Activated T-cell treated with anti-CD3 and anti-CD28 coated beads, Interleukin-2, amount 50 U/mL, for 48 hours (primary cell): ENCODE measurements at places on chromosomes 11 and 22.

- no peak for DNase-seq
Observed at GRCh38 chr22:20968281-20968977, 1.4 kb downstream of the AIFM3 start.

DNA sequence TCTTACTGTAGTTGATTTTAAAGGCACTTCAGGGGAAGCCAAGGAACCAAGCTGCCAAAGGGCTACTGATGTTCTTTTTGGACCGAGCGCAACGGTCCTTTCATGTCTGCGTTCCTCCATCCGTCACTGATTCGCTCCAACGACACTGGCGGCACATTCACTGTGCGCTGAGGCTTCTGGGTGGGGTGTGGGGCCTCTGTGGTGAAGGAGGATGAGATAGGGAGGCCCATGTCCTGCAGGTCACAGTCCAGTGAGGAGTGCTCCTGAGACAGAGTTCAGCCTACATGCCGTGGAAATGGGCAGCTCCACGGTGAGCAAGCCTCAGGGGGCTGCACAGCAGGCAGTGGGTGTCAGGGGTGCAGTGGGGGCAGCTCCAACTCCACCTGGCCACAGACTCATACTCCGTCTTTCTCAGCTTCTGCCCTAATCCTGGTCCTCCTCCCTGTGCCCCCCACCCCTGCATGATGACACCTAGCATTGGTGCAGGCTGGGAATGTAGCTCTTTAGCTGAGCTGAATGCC is 87.8 kb upstream of the SHANK2 start:
- no peak for DNase-seq

- no peak for DNase-seq
Observed at GRCh38 chr11:38460896-38461295, 1862.9 kb upstream of the RAG2 start.

GRCh38 chr11:125939081-125939521 is 6.7 kb upstream of the VSIG10L2 start:
- DNase-seq, result no peak

DNA sequence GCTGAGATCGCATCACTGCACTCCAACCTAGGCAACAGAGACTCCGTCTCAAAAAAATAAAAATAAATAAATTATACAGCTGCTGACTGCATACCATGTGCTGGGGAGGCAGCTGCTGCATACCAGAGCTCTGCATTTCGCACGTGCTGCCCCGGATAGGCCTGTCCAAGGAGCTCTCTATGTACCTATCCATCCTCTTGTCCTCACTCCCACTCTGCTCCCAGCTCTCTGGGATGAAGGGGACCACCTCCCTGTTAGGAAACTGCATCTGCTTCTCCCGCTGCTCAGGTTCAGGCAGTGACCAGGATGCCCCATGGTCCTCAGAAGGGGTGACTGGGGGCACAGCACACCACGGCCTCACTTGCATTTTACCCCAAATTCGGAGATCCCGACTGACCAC is 302.3 kb downstream of the BRD1 start:
- no peak for DNase-seq

DNA sequence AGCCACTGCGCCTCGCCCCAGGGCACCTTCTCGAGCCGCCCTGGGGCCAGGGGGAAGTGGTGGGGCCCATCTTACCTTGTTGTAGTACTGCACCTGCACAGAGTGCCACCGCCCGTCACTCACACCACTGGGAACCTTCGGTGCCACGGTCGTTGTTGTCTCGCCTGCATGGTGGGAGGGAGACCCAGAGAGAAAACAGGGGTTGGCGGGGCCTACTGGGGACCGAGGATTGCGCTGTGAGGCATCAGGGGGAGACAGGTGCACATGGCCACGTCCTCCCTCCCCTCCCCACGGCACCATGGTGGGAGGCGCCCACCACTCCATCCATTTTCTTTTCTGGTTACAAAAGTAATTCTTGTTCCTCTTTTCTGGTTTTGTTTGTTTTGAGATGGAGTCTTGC is 97.8 kb downstream of the TRMU start:
- no peak for DNase-seq

DNA sequence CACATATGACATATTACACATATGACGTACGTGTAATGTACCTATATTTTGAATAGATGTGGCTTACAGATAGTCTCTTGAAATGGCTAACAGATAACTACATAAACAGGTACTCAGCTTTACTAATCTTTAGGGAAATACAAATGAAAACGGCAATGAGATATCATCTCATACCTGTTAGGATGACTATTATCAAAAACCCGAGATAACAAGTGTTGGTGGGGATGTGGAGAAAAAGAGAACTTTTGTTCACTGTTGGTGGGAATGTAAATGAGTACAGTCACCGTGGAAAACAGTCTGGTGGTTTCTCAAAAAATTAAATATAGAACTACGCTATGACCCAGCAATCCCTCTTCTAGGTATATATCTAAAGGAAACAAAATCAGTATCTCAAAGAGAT is 247.6 kb downstream of the ETS1 start:
- no peak for DNase-seq

DNA sequence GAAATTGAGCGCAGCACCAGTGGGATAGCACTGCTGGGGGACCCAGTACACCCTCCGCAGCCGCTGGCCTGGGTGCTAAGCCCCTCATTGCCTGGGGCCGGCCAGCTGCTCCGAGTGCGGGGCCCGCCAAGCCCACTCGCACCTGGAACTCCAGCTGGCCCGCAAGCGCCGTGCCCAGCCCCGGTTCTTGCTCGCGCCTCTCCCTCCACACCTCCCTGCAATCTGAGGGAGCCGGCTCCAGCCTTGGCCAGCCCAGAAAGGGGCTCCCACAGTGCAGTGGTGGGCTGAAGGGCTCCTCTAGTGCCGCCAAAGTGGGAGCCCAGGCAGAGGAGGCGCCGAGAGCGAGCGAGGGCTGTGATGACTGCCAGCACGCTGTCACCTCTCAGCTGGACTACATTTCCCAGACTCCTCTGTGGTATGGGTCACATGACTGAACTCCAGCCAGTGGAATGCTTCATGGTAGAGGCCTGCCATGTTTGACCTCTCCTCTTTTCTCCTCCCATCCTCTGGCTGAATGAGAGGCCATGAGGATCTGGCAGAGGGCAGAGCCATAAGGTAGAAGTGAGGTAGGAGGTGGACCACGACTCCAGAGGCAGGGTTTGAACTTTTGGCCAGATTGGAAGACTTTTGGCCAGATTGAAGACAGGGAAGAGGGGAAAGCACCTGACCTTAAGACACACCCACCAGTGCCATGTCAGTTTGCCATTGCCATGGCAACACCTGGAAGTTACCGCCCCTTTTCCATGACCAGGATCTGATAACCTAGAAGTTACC is 6.2 kb downstream of the MRGPRD start:
- peak; percentile 32 for DNase-seq

DNA sequence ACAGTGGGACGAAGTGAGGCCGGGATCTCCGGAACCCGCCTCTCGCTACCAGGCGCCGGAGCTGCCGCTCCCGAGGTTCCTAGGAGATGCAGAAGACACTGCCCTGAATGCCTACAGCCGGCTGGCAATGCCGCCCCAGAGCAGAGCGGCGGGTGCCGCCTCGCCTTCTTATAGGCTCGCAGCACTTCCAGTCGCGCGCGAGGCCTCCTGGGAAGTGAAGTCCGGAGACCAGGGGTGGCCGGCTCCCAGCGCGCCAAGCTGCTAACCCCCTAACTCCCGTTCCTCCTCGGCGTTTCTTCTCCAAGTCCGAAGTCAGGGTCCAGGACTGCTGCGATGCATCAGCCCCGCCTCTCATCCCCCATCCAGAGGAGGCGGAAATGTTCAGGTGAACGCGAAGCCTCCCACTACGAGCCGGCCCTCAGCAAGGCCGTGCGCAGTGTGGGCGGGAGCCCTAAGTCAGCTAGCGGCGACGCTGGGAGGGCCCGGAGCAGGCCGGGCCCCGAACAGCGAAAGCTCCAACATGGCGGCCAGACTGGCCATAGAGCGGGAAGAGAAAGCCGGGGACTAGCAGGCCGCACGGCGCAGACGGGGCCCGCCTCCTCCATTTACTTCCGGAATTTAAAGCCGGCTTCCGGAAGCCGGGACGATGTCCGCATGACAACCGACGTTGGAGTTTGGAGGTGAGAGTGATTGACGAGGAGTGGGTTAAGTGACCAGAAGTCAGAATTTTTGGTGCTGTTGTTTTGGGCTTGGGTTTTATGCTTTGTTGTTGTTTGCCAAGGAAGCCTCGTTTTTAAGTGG is at the start of the genes CYB561A3 and TMEM138:
CYB561A3 (minus strand) TSS at position 142 of the 801 bp plus-strand sequence. CDS start 5,169 bp downstream, outside the sequence.
TMEM138 (plus strand) TSS at position 634 of the 801 bp plus-strand sequence. CDS start 2,017 bp downstream, outside the sequence.
- peak; percentile 95 for DNase-seq

GRCh38 chr11:133408402-133408801 is 123.9 kb downstream of the OPCML start:
- DNase-seq, result no peak

DNA sequence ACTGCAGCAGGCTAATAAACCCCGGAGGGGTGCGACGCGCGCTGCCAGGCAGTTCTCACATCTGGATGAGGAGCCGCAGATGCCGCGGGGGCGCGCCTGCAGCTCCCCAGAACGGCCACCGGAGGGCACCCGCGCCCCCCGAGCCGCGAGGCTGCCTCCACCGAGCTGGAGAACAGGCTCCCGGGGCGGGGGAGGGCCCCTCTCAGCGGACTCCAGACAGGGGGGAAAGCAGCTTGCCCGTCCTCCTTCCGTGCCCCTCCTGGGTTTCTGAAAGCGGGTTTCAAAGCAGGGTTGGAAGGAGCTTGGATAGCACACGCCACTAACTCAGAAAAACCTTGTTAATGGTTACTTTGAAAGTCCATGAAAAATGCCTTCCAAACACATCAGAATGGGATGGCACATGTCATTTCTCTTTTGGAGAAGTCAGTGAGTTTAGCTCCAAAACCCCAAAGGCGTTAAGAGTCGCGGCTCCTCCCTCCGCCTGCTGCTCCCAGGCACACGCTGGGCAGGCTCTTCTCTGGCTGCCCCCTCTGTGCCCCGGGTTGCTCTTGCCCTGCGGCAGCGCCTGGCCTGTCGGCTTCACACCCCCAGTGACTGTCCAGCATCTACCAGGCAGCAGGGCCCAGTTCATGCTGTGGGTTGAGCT is 317.8 kb downstream of the NTM start:
- peak; percentile 66 for DNase-seq

- peak; percentile 76 for DNase-seq
Observed at GRCh38 chr11:69888483-69889181, 69.4 kb upstream of the FGF3 start.

DNA sequence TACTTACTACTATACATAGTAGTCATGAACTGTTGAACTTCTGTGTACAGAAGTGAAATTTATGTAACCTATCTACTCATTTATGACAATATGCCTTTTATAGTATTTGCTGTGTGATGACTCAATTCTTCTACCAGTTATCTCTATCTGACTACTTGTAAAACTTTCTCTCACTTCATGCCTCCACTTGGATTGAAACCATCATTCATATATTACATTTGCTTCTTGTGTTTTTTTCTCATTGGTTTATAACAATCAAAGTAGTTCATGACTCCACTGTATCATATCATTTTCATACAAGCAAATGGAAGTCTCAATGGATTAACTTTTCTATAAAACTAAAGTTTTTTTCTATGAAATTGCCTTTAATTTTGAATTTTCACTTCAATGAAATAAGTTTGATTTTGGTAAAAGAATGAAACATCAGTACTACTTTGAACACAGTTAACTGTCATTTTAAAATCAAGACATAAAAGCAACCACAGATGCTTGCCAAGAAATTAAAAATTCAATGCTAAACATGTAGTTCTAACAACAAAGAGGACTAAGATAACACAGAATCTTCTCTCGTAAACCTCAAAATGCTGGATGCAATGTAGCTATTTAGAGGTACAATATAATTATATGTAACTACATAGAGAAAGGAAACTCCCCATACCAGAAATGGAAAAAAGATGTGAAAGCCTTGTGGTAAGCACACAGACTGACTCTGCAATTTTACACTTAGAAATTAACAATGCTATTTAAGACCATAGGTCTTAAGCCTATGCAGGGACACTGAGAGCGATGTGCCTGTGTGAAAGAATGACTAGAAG is 27.6 kb upstream of the EXPH5 start:
- DNase-seq, result no peak

GRCh38 chr11:113991718-113992458 is 17.0 kb downstream of the HTR3A start:
- no peak for DNase-seq

DNA sequence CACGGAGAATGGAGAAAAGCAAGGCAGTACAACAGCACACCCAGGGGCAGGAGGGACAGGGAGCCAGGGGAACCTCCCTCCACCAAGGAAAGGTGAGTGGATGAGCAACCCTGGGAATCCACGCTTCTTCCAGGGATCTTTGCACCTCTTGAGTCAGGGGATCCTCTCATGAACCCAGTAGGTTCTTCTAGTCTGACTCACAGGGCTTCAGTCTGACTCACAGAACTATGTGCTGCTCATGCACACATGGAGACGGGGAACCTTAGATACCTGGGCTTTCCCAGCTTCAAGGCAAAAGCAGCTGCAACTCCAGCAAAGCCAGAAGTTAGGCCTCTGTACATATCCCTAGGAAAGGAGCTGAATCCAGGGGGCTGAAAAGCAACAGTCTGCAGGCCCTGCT is 1021.4 kb upstream of the TENM4 start:
- DNase-seq, result no peak

GRCh38 chr11:117962826-117963225 is 23.4 kb upstream of the IL10RA start:
- no peak for DNase-seq

- DNase-seq, result no peak
Observed at GRCh38 chr11:8930456-8931175, 2.1 kb downstream of the C11orf16 start.

DNA sequence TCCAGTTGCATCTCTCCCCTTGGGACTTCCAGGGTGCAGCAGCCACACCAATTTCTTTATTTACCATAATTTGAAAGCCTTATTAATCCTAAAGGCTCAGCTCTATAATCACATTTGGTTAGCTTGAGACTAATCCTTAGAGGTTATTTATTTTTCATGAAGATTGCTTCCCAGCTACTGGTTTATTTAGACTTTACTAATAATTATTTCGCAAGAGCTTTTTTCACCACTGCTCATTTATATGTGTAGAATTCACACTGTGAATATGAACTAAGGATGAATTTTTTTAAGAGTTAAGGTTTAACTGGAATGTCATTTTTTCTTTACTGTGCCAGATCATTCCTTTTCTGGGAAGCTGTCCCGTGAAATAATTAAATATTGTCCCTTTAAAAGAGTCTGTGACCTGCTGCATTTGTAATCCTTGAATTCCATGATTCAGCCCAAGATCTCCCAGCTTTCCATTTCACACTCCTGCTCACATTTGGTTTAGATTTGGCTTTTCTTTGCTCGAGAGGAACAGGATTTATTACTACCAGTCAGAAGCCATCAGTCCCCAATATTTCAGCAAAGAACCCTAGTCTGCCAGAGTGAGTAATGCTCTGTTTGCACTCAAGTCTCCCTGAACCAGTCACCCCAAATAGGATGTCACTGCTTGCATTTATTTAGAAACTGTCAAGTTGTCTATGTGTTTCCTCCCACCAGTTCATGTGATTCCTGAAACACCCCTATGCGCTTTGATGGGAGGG is 4.4 kb upstream of the CD44 start:
- no peak for DNase-seq

GRCh38 chr11:62398011-62398994 is 20.5 kb upstream of the SCGB1A1 start:
- DNase-seq, result no peak

DNA sequence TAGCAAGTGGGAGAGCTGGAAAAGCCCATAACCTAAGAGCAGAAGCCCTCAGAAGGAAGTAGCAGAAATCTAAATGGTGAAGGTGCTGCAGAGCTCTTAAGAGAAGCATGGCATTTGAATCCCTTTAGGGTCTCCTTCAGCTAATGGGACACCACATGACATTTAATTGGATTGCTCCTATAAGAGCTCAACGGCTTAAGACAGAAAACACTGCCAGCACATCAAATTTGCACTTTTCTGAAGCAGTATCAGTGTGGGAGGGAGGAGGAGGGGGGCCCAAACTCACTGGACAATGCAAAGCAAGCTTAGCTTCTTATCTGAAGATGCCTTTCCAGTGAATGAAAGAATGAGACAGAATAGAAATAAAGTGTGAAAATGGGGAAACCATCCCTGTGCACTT is 287.9 kb upstream of the MTNR1B start:
- no peak for DNase-seq
